Stimulated activated CD8-positive, alpha-beta memory T cell treated with anti-CD3 and anti-CD28 coated beads, Interleukin-4, amount 100 ng/mL, for 24 hours (primary cell): ENCODE measurements at places on chromosomes 6 and 20.

GRCh38 chr6:53616450-53617357 is 48.9 kb downstream of the KLHL31 start:
- no peak for DNase-seq

GRCh38 chr20:58909585-58909984 is 57.1 kb downstream of the GNAS start:
- DNase-seq: no peak

GRCh38 chr6:111862314-111862713 is 10.9 kb downstream of the FYN start:
- DNase-seq: no peak

DNA sequence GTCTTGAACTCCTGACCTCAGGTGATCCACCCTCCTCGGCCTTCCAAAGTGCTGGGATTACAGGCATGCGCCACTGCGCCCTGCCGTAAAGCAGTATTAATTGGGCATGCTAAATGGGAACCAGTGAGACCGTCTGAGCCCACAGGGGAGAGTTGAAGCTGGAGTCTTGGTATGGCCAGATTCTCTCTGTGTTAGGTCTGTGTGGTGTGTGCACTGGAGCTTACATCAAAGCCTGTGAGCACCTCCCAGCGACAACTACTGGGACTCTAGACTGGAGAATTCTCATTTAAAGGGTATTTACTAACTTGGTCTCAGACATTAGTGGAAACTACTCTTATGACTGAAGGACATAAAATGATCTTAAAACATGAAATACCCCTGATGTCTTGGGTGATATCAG is 8.5 kb upstream of the SLC22A2 start:
- DNase-seq: no peak

DNA sequence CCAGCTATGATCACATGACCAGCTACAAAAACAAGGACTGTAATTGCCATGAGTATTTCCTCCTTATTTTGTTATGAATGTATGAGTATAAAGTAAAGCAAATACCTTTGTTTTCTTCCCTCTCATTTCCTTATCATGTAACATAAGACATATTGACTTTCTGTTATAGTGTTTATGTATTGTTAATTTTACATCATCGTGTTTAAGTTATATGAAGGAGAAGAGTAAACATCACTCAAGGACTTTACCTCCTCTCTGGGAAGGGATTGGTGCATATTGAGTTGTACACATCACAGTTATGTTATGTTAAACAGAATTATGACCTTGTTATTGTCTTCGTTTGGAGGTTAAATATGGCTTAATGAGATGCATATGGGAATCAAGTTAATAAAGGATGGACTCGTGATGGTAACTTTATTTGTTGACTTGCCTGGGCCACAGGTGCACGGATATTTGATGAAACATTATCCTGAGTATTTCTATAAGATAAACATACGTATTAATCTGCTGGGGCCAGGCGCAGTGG is 57.3 kb upstream of the CNKSR3 start:
- DNase-seq: no peak

DNA sequence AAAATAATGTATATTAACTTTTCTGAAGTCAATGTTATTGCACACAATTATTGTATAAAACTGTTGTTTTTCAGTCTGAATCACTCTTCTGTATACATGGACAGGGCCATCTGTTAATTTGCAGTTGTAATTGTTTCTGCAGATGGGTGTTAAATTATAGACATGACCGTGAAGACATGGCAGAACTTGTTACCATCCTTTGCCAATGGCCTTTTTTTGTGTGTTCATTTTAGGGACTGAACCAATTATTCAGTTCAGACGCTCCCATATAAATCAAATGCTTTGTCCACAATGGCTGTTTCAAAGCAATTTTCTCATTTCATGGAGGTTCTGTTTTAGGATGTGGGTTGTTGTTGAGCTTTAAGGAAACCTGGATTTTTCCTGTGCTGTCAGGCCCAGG is 533.7 kb downstream of the DOK5 start:
- DNase-seq: no peak

GRCh38 chr6:32785781-32786533 is 22.6 kb upstream of the HLA-DQB2 start:
- DNase-seq: no peak

DNA sequence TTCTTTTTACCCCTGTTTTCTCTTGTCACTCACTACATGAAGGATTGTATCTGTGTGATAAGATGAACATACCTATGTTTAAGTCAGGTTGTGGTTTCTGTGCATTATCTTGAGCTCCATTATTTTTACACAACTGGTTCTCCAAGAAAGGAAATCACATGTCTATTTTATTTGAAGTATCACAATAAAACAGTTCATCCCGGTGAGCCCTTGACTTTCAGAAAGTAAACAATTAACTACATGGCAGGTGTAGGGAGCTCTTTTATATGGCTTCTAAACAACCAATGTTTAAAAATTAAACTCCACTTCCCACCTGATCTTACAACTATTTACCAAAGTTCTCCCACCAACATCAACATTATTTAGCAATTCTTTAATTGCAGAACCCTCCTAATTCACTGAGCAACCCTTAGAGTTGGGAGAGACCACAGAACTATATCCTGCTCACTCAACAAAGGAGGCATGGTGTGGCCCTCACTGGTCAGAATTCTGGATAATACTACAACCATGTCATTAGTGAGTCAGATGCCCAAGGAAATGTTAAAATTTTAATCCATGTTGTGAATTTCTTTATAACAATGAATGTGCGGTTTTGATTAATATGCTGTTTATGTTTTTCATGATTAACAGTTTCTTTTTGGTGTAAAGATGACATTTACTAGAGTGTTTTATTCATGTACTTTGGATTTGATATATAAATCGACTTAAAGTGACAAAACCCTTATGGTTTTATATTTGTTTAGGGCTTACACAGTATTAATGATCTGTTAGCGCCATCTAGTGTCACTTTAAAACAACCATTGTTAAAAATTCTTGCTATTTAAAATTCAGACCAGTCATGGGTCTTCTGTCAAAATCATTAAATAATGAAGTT is 50.0 kb upstream of the SCGN start:
- DNase-seq: no peak

DNA sequence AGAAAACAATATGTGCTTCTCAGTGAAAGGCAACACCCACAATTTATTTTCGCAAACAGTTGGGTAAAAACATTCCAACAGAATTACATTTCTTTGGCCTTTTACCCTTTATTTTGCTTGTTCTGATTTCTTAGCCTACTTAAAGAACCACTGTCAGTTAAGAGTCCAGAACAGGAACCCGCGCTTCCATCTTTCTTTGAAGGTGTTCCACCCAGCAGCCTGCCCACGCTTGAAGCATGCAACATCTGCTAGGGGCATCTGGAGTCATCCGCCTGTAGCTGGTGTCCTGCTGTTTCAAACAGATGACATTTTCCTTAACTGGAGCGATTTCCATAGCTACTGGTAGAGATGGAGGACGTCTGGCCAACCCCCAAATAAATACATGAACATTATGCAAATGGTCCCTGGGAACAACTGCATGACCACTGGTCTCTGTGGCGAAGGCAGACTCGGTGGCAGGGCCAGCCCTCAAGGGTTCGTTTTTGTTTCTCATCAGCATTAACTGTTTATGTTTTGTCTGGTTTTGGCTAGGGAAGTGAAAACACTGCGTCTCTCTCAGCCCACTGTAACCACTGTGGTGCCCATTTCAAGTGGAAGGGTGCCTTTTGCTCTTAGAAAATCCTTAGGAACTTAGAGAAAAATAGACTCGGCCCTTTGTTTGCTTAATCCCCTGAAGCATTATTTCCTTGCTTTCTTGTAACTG is 51.6 kb downstream of the LAMA4 start:
- DNase-seq: no peak

DNA sequence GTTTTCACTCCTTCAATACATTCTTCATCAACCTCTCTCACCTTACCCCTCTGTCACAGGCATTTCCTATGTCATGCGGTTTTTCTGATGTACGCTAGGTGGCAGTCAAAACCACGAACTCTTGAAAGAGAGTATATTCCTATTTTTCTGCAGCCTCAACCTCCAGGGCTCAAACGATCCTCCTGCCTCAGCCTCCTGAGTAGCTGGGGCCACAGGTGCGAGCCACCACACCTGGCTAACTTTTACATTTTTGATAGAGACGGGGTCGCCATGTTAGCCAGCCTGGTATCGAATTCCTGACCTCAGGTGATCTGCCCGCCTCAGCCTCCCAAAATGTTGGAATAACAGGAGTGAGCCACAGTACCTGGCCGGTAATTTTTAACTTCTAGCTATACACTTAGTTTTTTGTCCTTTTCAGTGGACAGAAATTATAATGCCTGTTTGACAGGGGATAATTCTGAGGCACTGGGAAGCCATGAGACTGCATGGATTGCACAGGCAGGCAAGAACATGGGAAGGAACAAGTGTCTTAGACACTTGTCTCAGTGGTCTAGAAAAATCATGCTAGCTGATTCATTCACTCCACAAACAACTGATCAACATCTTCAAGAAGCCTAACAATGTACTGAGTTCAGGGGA is 22.5 kb upstream of the HFE start:
- no peak for DNase-seq

DNA sequence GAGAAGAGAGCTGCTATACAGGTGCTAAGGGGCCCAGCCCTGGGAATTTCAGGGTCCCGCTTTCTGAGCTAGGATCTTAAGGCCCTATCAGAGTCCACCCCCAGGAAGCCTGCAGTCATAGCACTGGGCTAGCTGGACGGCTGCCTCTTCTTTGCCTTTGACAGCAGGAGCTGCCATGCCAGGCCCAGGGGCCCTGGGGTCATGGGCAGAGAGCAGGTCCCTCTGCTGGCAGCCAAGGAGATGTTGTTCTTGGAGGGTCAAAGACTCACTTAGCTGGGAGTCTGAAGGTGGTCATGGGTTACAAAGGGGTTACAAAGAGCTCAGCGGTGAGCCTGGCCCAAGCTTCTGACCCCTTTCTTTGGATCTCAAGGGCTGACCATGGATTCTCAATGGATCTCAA is 52.7 kb downstream of the RPP21 start:
- DNase-seq: no peak

DNA sequence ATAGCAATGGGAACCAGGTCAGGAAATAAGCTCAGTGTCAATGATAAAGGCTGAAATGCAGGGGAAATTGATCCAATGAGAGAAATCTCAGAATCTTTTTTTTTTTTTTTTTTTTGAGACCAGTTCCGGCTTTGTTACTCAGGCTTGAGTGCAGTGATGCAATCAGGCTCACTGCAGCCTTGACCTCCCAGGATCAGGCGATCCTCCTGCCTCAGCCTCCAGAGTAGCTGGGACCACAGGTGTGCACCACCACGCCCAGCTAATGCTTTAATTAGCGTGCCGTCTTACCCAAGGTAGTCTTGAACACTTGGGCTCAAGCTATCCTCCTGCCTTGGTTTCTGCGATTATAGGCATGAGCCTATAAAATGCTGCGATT is 296.5 kb downstream of the ZNF217 start:
- DNase-seq: no peak

- no peak for DNase-seq
These were observed 62.2 kb downstream of the ZDHHC14 start for GRCh38 chr6:157443066-157443800.

GRCh38 chr6:121755485-121755884 is 320.0 kb downstream of the GJA1 start:
- no peak for DNase-seq

- no peak for DNase-seq
These were observed 544.3 kb downstream of the KIF16B start for GRCh38 chr20:16028923-16029322.

DNA sequence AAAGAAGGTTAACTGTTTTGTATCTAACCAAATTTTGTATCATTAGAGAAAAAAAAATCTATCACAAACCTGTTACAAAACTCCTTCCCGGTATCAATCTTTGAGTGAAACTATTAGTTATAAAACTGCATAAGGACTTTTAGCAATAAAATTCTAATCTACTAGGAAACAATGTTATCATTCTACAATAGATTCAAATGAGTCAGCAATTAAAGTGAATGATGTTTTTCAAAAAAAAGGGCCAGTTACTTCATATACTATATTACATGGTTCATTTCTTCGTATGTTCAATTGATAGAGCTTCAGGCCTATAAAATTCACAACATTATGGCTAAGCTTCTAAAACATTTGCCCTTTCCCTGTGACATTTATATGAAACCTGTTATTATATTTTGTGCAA is 15.6 kb downstream of the ASCC3 start:
- DNase-seq: no peak

GRCh38 chr20:48653706-48654051 is 174.1 kb downstream of the PREX1 start:
- no peak for DNase-seq

DNA sequence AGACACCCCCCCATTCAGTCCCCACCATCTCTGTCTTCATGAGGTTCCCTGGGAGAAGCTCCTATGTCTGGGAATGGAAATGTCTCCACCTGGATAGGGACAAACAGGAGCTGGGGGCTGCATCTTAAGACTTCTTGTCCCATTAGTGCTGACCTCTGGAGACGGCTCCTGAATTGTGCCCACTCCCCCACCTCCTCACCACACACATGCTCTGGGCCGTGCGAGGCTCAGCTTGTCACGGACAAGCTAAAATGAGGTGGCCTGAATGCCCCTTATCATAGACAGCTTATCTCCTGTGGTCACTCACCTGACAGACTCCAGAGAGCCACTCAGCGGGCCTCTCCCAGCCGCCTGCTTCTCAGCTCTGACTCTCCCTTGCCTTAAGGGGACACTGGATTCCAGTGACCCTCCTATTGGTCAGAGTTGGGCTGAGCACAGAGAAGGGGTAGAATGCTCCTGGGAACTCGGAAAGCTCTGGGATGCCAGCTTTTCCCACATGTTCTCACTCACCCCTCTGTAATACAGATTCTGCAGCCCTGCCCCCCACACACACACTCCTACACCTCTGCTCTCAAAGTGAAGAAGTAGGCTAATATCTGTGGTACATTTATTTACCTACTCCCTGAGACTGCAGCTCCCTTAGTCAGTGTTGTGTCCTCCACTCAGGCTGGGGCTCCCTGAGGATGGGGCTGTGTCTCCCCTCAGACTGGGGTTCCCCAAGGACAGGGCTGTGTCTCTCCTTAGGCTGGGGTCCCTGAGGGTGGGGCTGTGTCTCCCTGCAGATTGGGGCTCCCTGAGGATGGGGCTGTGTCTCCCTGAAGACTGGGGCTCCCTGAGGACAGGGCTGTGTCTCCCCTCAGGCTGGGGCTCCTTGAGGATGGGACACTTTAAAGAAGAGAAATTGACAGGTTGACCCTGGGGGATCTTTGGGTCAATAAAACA is 167.5 kb downstream of the VEGFA start:
- no peak for DNase-seq

- no peak for DNase-seq
These were observed 54.1 kb upstream of the PTPRT start for GRCh38 chr20:43243672-43244269.

GRCh38 chr6:15761045-15761502 is 98.2 kb upstream of the DTNBP1 start:
- no peak for DNase-seq
